ENCODE measurements at places on chromosomes 1 and 21. TPM values are rescaled to one million over a fixed set of nuclear protein-coding genes. Genes with fewer than 3 reads are reported as not detected.

Gene PAQR6
- total RNA-seq: 2.8 TPM

Gene CD52
- total RNA-seq: 289 TPM

Gene PTAFR
- 0.08 TPM for total RNA-seq

Gene SERINC2
- total RNA-seq: not detected

Gene POTED
- not detected for total RNA-seq

Gene CNKSR1
- 2.0 TPM for total RNA-seq

Gene MTARC1
- total RNA-seq: not detected

Gene FCRL4
- total RNA-seq: not detected

Gene IGSF21
- total RNA-seq: not detected

Gene OR2T33
- total RNA-seq: not detected

Gene HOOK1
- total RNA-seq: 20.9 TPM

Gene WNT4
- total RNA-seq: not detected

Gene SSX2IP
- total RNA-seq: 12.3 TPM

Gene CD1B
- not detected for total RNA-seq

Gene ZNF648
- not detected for total RNA-seq

Gene GBP7
- total RNA-seq: 0.17 TPM

Gene INAVA
- total RNA-seq: not detected

Gene RNF186
- total RNA-seq: not detected

Gene KRTAP10-4
- not detected for total RNA-seq

Gene TMEM69
- 8.2 TPM for total RNA-seq

Gene UBE2U
- not detected for total RNA-seq

Gene CRNN
- not detected for total RNA-seq

Gene TMPRSS15
- total RNA-seq: not detected

Gene SHISAL2A
- 21.3 TPM for total RNA-seq

Gene C1QA
- not detected for total RNA-seq

Gene SAMD13
- not detected for total RNA-seq

Gene SYTL1
- 103 TPM for total RNA-seq

Data from CD8-positive, alpha-beta T cell (primary cell).